Nucleus accumbens (tissue), 56 donors: ENCODE measurements at places on chromosomes 2 and 18.

GRCh38 chr18:35917043-35917442, 55.4 kb upstream of the RMP24 start:
- no peak for DNase-seq

GRCh38 chr2:39684464-39684863, 18.7 kb downstream of the TMEM178A start:
- DNase-seq, result no peak

DNA sequence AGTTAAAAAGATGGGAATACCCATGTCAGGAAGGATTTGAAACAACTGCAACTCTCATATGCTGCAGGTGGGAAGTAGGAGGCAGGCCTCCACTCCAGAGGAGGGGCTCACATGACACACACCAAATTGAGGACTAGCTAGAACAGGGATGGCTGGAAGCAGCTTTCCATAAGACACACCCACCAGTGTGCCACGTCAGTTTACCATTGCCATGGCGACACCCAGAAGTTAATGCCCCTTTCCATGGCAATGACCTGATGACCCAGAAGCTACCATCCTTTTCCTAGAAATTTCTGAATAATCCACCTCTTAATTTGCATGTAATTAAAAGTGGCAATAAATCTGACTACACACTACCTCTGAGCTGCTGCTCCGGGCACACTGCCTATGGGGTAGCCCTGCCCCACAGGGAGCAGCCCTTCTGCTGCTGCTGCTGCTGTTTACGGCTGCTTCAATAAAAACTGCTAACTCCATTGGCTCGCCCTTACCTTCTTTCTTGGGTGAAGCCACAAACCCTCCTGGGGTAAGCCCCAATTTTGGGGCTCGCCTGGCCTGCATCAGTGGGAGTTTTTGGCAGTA, 89.4 kb downstream of the RRM2 start:
- DNase-seq, result no peak

GRCh38 chr2:12948231-12948960, 231.7 kb downstream of the TRIB2 start:
- no peak for DNase-seq

- DNase-seq, result no peak
These were observed 402.8 kb downstream of the CLIP4 start for GRCh38 chr2:29518010-29518409.

- no peak for DNase-seq
These were observed 128.6 kb downstream of the LRATD1 start for GRCh38 chr2:14761118-14761517.

- DNase-seq, result peak; percentile 35
These were observed at the start of gene SCN1A for GRCh38 chr2:166127217-166128155. Gene SCN1A (minus strand): TSS chr2:166128020. CDS start chr2:166073621, 54,399 bp downstream.

DNA sequence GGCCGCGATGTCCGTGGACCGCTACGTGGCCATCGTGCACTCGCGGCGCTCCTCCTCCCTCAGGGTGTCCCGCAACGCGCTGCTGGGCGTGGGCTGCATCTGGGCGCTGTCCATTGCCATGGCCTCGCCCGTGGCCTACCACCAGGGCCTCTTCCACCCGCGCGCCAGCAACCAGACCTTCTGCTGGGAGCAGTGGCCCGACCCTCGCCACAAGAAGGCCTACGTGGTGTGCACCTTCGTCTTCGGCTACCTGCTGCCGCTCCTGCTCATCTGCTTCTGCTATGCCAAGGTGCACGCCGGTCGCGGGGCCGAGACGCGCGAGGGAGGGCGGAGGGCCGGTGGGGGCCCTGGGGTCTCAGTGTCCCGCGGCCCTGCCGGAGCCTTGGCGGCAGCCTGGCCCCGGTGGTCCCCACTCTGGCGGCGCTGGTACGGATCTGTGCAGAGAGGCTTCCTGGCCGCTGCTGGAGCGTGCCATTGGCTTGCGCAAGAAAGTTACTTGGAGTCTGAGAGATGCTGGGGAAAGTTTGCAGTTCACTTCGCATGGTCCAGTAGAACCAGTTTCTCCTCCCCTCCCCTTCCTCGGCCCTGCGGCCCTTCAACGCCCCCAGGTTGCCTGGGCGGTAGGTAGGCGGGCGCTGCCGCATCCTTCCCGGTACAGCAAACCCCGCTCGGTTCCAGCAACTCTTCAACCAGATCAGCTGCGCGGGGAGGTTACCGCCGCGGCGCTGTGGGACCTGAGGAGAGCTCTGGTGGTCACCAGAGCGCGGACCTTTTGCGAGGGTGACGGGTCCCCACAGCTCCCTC, 1.5 kb downstream of the GALR1 start:
- no peak for DNase-seq

GRCh38 chr2:207930747-207931146, 94.6 kb downstream of the PLEKHM3 start:
- no peak for DNase-seq

DNA sequence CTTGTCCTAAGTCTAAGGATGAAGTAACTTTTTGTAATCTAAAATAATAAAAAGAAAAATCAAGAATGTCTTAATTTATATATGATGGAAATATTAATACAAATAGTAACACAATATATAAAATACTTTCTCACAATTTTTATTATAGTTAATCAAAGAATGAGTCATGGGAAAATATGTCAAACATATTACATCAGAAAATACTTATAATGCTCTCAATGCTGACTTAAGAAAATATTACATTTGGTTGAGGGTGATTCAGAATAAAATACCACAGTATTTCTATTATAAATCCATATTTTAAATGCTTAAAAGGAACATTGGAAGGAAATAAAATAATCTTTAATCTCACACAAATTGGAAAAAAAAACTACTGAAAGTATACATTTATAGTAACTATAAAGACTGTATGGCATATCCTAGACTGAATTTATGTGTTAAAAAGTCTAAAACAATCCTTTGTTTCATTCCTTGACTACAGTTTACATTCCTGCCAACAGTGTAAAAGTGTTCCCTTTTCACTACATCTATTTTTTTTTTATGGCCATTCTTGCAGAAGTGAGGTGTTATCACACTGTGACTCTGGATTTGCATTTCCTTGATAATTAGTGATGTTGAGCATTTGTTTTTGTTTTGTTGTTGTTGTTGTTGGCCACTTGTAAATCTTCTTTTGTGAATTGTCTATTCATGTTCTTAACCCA, 1573.5 kb upstream of the ACVR2A start:
- DNase-seq, result no peak

DNA sequence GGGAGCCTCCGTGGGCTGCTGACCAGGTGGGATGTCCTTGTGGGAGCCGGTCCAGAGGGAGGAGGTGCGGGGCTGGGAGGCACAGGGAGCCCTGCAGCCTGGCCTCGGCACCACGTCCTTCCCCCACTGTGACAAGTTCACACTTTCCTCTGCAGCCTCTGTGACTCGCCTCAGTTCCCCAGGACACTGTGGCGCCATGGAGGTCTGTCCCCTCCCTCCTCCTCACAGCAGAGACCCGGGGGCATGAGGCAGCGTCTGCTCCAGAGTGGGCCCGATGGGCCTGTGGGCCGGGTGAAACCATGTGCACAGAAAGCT, 27.3 kb upstream of the KCNG2 start:
- DNase-seq, result no peak

- no peak for DNase-seq
These were observed 37.2 kb upstream of the ID2 start for GRCh38 chr2:8644605-8645175.

DNA sequence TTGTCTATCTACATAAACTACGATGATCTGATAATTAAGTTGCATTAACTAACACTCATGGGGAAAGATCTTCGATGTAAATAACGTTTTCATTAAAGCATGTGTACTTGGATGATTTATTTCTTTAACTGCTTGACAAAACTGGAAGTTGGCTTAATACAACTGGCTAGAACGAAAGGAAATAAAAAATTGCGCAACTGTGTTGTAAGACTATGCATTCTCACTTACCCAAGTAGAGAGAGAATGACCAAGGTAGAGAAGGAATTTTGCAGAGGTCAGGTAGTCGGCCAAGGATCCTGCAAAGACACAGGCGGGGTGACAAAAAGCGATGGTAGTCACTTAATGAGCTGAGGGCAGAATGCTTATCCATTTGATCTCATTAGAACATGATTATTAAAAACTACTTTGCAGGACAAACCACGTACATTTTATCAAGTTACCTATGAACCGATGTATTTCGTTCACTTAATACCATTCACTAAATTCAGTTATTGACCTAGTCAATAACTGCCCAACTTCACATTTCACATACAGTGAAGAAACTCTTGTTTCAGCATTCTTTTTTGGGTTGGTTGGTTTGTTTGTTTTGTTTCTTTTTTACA, 900 bp downstream of the SLC40A1 start:
- no peak for DNase-seq

GRCh38 chr2:72138011-72138881, 9.4 kb downstream of the CYP26B1 start:
- DNase-seq, result no peak

- DNase-seq, result no peak
These were observed 23.1 kb upstream of the RBMS1 start for GRCh38 chr2:160516547-160517365.

GRCh38 chr2:162070228-162070936, 3.6 kb downstream of the DPP4 start:
- no peak for DNase-seq

GRCh38 chr2:132754392-132754791, 84.4 kb upstream of the LYPD1 start:
- no peak for DNase-seq

DNA sequence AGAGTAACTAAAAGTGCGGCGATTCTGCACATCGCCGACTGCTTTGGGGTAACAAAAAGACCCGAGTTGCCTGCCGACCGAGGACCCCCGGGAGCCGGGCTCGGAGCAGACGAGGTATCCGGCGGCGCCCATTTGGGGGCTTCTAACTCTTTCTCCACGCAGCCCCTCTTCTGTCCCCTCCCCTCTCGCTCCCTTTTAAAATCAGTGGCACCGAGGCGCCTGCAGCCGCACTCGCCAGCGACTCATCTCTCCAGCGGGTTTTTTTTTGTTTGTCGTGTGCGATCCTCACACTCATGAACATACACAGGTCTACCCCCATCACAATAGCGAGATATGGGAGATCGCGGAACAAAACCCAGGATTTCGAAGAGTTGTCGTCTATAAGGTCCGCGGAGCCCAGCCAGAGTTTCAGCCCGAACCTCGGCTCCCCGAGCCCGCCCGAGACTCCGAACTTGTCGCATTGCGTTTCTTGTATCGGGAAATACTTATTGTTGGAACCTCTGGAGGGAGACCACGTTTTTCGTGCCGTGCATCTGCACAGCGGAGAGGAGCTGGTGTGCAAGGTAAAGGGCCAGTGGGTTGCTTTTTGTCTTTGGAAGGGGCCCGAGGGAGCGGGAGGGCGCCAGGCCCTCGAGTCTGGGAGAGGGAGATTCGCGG, 1.4 kb downstream of the TRIB2 start:
- no peak for DNase-seq

- DNase-seq, result no peak
These were observed 65.9 kb upstream of the ACTR3 start for GRCh38 chr2:113823716-113824595.

DNA sequence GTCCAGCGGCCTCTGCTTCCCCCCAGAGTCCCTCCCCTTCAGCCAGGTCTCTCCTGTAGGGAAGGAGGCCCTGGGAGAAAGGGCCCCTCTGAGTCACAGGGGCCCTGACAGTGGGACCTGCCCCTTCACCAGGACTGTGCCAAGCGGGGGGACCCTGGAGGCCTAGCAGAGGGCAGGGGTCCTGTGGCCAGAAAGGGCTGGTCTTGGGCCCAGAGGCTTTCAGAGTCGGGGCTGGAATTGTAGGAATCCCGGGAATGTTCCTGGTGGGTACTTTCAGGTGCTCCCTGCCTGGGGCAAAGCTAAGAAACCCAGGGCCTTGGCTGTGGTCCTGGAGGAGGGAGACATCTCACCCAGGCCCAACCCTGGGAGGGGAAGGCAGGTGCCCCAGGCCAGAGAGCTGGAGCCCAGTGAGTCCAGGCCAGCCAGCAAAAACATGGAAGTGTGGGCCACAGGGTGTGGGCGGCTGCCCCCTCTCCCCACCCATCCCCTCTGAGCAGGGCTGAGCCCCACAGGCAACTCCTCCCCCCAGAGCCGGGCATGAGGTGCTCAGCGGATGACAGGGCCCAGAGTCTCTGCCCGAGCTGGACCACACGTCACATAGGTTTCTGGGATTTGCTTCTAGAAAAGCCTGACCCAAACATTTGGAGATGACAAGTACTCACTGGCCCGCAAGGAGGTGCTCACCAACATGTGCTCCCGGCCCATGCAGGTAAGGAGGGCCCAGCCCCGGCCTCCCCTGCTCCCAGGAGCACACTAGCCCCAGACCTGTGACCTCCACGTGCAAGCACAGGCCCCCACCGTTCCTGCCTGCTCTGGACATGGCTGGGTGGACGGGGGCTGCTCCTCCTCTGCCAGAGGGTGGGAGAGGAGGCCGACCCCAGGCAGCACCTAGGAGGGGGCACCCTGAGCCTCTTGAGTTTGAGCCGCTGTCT, 48.2 kb upstream of the ALPP start:
- DNase-seq, result no peak

DNA sequence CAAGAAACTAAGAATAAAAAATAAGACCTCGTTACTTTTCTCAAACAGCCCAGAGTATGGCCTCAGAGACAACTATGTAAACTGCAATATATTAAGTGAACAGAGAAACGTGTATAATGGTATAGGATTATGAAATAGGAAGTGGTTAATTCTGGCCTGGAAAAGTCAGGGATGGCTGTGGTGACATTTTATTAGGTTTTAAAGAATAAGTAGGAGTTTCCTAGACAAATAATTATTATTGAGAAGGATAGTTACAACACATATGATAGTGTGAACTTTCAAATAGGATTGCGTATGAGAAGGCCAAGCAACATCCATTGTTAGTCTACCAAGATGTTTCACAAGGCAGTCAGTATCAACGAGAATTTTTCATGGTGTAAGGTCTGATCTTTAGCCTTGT, 244.1 kb downstream of the LPIN1 start:
- DNase-seq, result no peak

- DNase-seq, result no peak
These were observed 5.3 kb upstream of the PLEKHH2 start for GRCh38 chr2:43631618-43632317.
